ENCODE measurements at places on chromosomes 7 and 10. TPM values are rescaled to one million over a fixed set of nuclear protein-coding genes. Genes with fewer than 3 reads are reported as not detected.

Gene WIPF3
- total RNA-seq, result 0.10 TPM

Gene CFTR
- not detected for total RNA-seq

Gene SSBP1
- 131 TPM for total RNA-seq

Gene GPR15LG
- not detected for total RNA-seq

Gene DKK1
- total RNA-seq, result not detected

Gene SPDYE11
- not detected for total RNA-seq

Gene SSC4D
- not detected for total RNA-seq

Gene CYP26C1
- 0.44 TPM for total RNA-seq

Gene OR2A7
- 5.9 TPM for total RNA-seq

- DNase-seq, result no peak
Measured at GRCh38 chr7:33411020-33411419, 281.7 kb downstream of the BBS9 start.

- no peak for DNase-seq
Measured at GRCh38 chr10:64115908-64116643, 594.9 kb downstream of the REEP3 start.

GRCh38 chr10:25683344-25683743 lies 250.7 kb upstream of the MYO3A start:
- no peak for DNase-seq

DNA sequence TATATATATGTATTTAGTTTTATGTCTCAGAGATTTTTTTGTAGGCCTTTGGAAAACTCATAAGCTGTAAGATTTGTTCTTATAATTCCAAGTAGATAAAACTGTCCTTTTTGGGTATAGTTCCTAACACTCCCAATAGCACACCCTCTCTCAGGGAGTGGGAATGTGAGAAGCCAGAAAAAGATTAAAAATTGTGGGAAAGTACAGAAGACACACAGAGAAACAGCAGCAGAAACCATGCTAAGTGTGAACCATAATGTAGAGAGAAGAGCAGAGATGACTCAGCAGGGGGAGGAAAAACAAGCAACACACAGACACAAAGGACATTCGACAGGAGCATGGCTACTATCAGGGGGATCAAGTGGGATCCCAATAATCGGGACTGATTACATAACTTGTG lies 401.6 kb downstream of the MAGI2 start:
- no peak for DNase-seq

GRCh38 chr10:118459642-118460193 lies 117.6 kb upstream of the FAM204A start:
- peak; percentile 19 for DNase-seq

DNA sequence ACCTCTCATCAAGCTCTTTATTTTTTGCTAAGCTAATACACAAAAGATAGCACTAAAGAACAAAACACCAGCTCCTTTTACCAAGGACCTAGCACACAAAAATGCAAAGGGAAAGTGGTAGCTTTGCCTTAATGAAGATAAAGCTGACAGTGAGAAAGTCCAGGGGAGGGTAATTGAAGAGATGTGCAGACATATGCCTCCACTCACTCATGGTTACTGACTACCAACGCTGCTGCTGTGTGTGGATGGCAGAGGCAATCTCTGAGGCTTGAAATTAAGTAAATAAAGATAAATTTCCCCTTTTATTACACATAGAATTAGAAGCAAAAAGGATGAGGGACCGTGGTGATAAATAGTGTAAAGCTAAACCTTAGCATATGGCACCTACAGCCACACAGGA lies 87.0 kb downstream of the HGF start:
- DNase-seq, result no peak

DNA sequence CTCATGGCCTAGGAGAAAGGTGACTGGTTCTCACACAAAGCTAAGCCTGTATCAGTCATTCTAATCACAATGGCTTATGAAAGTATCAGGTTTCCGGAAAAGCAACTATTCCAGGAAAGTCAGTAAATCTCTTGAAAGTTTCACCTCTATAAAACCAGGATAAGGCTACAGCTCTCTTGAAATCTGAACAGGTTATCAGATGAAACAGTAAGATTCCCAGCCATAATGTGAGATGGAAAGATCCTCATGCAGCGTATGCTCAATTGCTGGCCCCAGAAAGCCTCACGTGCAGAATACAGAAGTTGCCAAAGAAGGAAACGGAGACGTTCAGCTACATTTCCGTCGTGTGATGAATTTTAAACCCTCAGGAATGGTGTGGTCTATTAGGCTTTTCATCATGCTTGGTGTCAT lies 90.0 kb downstream of the PFKFB3 start:
- no peak for DNase-seq

- DNase-seq, result no peak
Measured at GRCh38 chr7:140992422-140992821, 22.3 kb downstream of the MRPS33 start.

DNA sequence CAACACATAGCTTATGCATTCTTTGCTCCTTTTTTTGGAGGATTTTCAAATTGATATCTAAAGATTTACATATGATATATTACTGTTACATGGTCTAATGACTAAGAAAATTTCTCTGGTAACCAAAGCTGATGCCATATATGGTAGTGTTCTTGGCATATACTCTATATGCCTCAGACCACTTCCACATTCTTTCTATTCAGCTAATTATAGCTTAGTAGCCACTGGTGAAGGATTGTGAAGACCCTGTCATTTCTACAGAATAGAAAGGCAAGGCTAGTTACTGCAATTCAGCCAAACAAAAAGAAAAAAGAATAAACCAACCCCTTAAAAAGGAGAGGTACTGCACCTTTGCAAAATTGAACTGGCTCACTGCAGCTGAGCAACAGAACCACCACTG lies 3.7 kb downstream of the PURB start:
- DNase-seq, result no peak

- no peak for DNase-seq
Measured at GRCh38 chr10:131173484-131174210, 137.9 kb downstream of the TCERG1L start.

DNA sequence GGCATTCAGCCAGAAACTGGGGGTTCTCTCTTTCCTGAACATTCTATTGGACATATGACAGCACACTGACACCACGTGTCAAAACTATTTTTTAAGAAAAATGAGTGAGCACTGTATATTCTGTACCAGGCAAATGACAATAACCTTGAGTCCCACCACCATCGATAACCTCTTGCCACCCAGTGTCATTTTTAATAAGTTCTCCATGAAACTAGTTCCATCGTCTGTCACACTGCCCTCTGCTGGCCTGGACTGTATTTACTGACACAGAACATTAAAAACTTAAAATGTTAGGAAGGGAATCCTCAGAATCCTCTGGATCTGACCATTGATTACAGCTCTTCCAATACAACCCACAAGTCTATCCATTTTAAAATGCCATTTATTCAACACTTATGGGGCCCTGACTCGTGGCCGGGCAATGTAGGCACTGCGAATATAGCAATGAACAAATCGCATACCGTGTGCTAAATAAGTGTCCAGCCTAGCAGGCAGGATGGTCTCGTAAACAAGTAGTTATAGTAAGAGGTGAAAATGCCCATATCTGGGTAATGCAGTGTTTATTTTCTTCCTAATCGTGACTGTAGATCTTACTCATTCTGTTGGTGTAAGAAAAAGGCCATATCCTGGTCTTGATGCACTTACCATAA lies 35.9 kb upstream of the CACNB2 start:
- peak; percentile 4 for DNase-seq

GRCh38 chr10:52452600-52453493 lies 138.8 kb downstream of the DKK1 start:
- no peak for DNase-seq

- no peak for DNase-seq
Measured at GRCh38 chr10:50517626-50518025, 106.1 kb downstream of the SGMS1 start.

DNA sequence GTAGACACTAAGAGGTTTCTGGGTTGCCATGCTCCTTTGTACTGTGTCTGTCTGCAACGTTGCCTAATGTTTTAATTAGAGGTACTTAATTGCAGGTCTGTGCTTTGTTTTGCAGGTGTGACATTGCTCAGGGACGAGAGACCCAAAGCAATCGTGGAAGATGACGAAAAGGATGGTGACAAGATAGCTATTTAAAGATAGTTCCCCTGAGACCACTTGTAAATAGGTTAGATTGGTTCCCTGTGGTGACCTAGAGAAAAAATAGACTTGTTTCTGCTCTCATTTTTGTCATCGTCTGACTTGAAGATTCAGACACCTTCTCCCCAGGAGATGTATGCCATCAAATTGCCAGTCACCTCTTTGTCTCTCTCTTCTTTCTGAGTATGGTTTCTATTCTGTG lies 20.1 kb downstream of the PPP1R17 start:
- no peak for DNase-seq

GRCh38 chr7:77729574-77730348 lies 33.5 kb downstream of the RSBN1L start:
- DNase-seq, result no peak

DNA sequence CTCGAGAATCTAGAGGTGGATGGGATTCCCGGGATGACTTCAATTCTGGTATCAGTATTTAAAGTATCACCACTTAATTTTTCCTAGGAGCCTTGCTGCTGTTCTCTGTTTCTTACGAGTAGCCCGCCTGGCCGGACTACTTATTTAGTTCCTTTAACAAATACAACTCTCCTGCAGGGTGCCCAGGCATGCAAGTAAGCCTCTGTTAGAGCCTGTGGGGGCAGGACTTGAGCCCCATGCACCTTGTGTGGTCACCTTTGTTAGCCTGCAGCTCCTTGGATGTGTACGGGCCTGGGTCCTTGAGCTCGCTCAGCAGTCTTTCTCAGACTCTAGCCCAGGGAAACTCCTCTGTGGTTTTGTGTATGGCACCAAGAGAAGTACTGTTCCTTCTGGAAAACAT lies 16.1 kb downstream of the EIF4H start:
- no peak for DNase-seq

- no peak for DNase-seq
Measured at GRCh38 chr7:65938336-65938895, 43.6 kb downstream of the GUSB start.

- no peak for DNase-seq
Measured at GRCh38 chr10:99682752-99683151, 23.4 kb downstream of the ENTPD7 start.

Measured in naive thymus-derived CD8-positive, alpha-beta T cell (primary cell).